ENCODE measurements at places on chromosomes 12 and 14.

DNA sequence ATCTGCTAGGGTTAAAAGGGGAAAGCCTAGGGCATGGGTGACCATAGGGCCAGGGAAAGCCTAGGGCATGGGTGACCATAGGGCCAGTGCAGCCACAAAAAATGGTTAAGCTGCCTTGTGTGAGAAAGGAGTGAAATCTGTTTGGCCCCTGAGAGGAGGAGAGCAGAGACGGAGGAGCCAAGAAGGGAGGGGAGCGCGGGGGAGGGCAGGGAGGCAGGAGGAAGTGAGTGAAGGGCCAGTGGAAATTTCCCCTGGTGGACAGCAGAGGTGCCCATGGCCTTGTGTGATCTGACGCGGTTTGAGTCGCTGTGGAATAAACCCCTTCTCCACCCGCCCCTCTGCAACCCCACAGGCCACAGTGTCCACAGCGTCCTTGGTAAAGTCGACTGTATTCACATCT, 618 bp upstream of the AQP6 start:
- DNase-seq = no peak

DNA sequence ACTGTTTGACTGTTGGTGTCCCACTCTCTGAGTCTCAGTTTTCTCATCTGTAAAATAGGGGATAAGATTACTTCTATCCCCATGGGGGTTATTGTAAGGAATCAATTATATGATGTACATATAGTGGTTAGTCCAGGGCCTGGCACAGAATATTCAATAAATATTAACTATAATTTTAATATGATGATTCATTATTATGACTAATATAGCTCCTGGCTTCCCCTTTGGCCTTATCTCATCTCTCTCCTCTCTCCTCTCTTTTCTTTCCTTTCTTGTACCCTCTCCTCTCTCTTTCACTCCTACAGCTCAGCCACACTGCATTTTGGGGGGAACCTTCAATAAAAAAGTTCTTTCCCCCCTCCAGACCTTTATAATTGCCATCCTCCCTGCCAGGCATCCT, 21.1 kb downstream of the TMEM233 start:
- no peak for DNase-seq

- DNase-seq = no peak
These were observed 220.2 kb downstream of the ANO6 start for GRCh38 chr12:45435945-45436710.

GRCh38 chr14:91349481-91350074, 68.0 kb downstream of the CCDC88C start:
- peak; percentile 81 for DNase-seq

GRCh38 chr12:102740141-102740955, 176.7 kb downstream of the PAH start:
- DNase-seq = no peak

GRCh38 chr12:65217086-65217485, 47.7 kb downstream of the LEMD3 start:
- no peak for DNase-seq

- DNase-seq = no peak
These were observed 115.5 kb downstream of the DYRK2 start for GRCh38 chr12:67764055-67764454.

- no peak for DNase-seq
These were observed 93.2 kb downstream of the NAV3 start for GRCh38 chr12:77923882-77924281.

- no peak for DNase-seq
These were observed 248.2 kb downstream of the SLC41A2 start for GRCh38 chr12:104709692-104710435.

DNA sequence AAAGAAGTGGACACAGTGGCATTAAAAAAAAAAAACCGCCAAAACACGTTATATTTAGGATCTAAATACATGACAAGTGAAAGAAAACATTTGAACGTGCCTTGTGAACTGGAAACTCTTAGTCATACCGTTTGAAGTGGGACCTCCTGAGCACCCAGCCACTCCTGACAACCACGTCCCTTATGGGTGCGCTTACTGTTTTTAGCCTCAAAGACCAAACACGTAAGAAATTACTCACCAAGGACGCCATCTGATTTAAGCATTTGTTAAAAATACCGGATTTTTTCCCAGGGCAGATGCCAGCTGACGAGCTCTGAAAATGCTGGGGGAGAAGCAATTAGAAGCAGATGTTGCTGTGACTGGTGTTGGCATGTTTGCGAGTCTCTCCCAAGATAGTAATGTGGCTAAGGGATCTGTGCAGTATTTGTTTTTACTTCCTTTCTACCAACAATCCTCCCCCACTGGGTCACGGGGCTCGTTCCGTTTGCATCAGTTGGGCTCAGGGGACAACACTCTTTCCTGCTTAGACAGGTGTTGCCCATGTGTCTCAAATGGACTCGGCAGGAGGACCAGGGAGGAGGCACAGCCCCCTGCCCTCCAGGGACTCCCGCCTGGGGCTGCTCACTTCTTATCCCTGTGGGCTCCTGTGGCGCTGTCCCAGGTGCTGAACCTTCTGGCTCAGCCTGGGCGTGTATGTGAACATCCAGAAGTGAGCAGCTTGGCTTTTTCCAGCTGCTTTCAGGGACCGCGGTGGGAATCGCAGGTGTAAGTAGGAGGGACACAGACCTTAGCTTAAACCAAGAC, 101.0 kb downstream of the BEGAIN start:
- peak; percentile 53 for DNase-seq
